Left kidney (tissue), 8 donors: ENCODE measurements at places on chromosomes 4 and X.
A peak's percentile ranks its signal among the peaks of the same experiment; 100 is the strongest.

DNA sequence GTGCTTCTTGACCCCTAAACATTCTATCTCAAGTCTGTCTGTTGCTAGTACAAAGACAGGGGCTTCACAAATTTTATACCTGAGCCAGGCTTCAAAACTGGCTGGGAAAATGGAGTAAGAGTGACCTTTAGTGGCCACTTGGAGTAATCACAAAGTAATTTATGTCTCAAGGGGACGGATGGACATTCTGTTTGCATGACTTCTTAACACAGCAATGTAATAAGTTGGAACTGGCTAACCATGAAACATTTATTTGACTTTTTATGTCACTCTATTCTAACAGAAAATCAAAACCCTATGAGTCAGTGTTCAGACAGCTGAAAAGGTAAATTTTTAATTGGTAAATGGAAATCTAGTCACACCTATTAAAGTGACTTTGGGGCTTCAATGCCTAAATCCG is 600.6 kb downstream of the ANKRD50 start:
- DNase-seq = peak; percentile 78

GRCh38 chr4:25775166-25775565 is 87.6 kb downstream of the SEL1L3 start:
- no peak for DNase-seq

DNA sequence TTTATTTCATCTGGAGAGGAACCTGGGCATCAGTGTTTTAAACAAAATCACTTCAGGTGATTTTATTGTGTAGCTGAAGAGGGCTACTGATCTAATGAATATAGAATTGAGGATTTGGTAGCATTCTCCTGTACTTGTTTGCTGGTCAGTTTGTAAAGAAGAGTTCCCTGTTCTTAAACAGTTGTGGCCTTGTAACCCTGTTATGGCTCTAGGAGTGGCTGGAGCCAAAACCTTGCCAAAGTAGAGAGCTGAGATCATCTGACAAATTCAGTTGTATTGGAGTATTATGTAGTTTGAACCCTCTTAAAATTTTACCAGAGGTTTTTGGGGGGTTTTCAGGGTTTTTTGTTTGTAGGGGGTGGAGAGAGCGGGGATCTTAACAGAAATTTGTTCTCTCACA is 36.5 kb downstream of the USP9X start:
- DNase-seq = no peak

- DNase-seq = peak; percentile 61
Observed at GRCh38 chr4:179095585-179096221, 1653.5 kb upstream of the AGA start.

GRCh38 chr4:136931781-136932180 is 600.5 kb downstream of the PCDH18 start:
- DNase-seq = no peak

GRCh38 chrX:19849464-19850080 is 37.8 kb downstream of the SH3KBP1 start:
- no peak for DNase-seq

DNA sequence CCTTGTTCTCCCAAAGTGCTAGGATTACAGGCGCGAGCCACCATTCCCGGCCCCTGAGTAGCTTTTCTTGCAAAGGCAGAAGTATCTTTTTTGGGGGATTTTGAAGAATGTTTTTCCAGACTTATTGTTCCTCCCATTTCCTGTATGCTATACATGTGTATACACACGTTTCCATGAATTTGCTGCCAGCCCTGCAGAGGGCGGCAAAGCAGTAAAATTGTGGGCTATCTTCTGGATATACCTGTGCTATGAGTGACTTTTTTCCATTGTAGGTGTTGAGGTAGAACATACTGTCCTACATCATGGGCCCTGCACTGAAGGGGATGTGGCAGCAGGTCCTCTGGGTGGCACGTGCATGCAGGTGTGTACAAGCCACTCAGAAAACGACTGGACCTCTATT is 16.9 kb upstream of the MED28 start:
- no peak for DNase-seq

GRCh38 chr4:113943863-113944262 is 35.6 kb downstream of the ARSJ start:
- DNase-seq = no peak

DNA sequence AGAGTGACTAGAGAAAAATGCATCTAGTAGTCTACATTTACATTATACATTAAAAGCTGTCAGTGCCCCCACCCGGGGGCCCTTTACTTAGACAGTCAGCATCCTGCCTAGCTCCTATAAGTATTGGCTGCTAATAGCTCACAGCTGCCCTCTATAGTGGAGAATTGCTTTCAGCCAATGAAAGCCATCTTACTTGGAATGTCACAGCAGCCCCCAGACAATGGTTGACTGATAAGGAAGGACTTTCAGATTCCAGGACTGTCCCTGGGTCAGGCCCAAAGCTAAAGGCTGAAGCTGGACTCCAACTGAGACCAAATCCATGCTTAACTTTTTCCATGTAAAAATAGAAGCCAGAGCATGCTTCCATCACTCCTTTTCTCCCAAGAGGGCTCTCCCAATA is 196.9 kb downstream of the ANKRD50 start:
- no peak for DNase-seq

GRCh38 chr4:5526080-5526846 is 182.1 kb downstream of the EVC2 start:
- DNase-seq = no peak

DNA sequence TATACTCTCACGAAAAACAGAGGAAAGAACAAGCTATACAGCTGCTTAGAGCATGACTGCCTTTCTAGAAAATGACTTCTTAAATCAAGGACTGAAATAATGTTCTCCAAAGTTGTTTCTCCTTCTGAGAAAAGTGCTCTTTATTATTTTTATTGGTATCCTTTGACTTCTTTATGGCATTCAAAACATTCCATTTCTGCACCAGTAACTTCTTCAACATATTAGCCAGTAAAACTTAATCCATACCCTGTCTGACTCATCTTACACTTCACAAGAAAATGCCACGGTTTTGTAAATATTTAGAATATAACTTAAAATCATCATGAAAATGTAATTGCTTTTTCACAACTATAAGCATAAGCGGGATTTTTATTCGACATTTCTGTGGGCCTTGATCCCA is 180.4 kb downstream of the NR3C2 start:
- DNase-seq = peak; percentile 55

GRCh38 chr4:170193496-170193895 is 103.7 kb upstream of the AADAT start:
- DNase-seq = no peak

DNA sequence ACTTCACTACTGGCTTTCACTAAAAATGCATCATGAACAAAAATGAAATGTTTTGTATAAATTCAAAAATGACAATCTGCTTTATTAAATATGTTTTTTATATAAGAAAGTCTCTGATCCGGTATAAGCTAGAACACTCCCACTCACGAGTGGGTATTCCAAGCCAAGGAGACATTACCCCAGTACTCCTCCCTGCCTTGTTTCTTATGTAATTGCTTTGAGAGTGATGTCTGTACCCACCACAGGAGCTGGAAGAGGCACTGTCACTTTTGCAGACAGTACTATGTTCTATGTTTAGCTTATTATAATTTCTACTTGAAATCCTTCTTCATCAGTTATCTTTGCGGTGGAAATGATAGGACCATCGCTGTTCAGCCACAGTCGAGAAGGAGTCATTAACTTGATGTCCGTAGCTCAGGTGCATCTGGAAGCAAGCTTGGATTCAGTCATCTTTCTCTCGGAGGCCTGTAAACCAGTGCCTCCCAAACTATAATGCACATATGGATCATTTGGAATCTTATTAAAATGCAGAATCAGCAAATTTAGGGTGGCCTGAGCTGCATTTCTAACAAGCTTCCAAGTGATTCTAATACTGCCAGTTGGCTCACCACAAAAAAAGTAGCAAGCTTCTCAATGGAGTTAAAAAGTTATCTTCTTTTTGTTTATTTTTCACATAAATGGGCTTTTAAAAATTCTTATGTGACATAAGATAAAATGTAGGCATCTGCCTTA is 396.4 kb downstream of the GRIA2 start:
- no peak for DNase-seq

DNA sequence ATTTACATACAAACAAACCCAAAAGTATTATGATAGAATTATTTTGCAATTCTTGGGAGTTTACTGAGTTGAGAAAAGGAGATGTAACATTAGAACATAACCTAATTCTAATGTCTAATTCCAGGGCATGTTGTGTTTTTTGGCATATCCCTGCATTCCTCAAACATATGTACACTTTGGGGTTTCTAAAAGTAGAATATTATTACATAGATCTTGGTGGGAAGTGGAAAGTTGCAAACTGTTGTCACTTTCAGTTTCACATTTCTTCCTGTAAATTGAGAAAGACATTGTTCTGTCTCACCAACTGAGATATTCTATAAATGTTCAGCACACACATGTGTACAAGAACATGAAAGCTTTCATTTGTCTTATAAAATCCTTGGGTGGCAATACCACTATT is 24.4 kb upstream of the GBA3 start:
- no peak for DNase-seq

DNA sequence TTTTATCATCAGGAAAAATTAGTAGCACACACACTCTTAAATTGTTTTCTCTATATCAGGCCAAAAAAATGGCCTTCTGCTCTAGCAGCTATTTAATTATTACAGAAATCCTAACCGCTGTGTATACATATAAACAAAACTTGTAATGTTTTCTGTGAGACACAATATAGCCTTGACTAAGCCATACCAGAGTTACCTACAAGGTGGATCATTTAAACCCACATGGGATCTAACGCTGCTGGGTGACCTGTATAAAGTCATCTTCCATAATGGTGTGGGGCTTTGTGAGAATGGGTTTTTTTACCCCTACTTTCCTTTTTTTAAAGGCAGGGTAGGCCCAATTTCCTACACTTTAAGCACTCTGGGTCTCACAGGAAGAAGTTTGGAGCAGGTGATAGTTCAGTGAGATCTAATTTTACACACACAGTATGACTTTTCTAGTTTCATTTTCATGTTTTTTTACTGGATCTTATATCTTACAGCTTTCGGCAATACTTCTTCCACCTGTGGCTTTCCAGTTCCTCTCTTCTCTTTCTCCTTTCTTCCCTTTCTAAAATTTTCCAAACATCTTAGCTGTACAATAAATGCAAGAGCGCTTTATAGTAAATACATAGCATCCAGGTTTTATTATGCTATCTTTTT is 66.9 kb upstream of the MMAA start:
- no peak for DNase-seq

- DNase-seq = no peak
Observed at GRCh38 chrX:120453985-120454384, 15.1 kb downstream of the LAMP2 start.

GRCh38 chr4:14906805-14907204 is 95.5 kb upstream of the CPEB2 start:
- DNase-seq = no peak
